K562 (cell line): ENCODE measurements at places on chromosomes 6 and 20.

- no peak for DNase-seq
Measured at GRCh38 chr6:25007269-25007699, 71.5 kb upstream of the RIPOR2 start.

- no peak for DNase-seq
Measured at GRCh38 chr6:133835901-133836300, 53.0 kb upstream of the TCF21 start.

GRCh38 chr20:3740615-3741301 lies 8.3 kb downstream of the HSPA12B start:
- no peak for DNase-seq

DNA sequence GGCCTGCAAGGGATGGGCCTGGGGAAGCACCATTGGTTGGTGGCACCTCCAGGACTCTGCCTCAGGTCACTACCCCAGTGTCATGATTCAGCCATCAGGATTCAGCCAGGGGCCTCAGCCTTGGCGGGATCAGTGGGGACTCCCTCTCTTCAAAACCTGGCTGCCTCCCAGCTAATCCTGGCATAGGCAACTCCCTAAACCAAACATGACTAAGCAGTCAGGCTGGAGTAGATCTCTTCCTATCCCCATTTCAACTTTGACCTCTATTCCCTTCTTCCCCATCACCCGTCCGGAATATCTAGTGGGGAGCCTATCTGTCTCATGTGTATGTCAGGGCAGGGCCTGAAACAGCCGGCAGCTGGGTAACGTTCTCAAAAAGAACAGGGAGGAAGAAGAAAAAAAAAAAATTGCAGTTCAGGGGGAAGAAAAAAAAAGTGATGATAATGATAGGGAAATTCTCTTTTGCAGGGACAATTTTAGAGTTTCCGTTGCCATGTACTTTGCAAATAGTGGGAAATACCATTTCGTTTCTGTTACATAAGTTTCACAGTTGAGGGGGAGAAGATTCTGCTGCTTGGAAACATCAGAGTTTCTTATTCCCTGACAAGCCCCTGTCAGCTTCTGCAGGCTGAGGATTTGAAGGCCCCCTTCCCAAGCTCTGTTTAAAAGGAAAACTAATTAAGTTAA lies 4.1 kb upstream of the PREX1 start:
- DNase-seq: peak; percentile 52

- DNase-seq: no peak
Measured at GRCh38 chr6:81138236-81138635, 614.2 kb downstream of the TENT5A start.

GRCh38 chr6:14883921-14884320 lies 361.9 kb upstream of the JARID2 start:
- DNase-seq: peak; percentile 41

DNA sequence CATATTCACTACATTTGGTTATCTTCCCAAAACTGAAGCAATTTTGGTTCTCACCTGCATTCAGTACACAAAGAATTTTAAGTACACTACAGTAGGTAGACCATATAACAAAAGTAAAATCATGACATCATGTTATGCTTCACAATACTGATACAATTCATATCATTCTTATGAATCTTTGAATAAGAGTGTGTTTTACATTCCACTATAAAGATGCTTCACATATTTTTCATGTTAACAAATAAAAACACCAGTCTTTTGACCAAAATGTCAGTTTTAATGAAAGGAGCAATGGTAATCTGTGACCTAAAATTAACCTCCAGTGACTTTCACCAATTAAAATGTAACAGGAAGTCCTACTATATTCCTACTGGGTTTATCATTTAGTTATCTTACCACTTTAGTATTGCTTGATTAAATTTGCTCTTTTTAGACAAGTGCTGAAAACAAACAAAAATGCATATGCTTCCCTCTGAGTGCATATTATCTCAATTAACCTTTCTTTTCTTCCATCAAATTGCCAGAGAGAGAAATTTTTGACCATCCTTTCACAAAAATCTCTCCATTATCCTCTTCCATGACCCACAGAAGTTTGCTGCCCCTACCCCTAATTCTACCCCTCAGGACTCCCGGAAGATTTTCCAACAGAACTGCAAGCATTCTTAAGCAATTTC lies 49.3 kb downstream of the PHIP start:
- DNase-seq: no peak

DNA sequence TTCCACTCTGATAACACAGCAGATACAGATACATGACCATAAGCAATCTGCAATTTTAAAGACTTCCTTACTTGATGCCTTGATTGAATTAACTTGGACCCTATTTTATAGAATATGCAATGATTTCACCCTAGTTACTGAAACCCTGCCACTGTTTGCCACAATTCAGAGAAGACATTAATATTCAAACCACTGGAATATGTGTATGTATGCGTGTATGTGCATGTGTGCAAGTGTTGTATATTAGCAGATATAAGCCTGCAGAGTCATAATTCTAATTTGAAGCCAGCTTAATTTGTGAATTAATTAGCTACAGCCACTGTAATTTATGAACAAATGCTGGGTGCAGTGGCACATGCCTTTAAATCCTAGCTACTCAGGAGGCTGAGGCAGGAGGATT lies 9.3 kb downstream of the VNN2 start:
- no peak for DNase-seq

DNA sequence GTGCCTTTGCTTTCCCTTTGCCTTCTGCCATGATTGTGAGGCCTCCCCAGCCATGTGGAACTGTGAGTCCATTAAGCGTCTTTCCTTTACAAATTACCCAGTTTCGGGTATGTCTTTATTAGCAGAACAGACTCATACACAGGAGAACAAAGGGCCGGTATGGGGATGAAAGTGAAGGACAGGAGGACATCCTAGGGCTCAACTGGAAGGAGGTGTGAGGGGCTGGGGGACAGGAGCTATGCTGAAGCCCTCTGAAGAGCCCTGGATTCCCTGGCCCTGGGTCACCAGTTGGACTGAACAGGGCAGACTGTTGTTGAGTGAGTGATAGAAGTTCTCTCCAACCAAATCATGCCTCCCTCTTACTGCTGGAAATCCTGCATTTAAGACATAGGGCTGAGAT lies 105.8 kb downstream of the SCML4 start:
- DNase-seq: no peak

DNA sequence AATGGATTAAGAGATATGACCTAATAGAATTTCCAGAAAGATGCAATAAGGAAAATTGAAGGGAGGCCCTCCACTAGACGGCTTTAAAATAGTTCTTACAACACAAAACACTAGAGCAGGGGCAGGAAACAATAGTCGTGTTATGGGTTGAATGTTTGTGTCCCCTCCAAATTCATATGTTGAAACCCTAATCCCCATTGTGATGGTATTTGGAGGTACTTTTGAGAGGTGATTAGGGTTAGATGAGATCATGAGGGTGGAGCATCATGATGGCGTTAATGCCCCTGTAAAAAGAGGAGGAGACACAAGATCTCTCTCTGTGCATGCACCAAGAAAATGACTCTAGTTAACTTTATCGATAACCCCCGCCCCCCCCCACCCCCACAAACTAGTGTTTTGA lies 104.0 kb upstream of the HMGN3 start:
- DNase-seq: no peak

GRCh38 chr6:1390133-1390945 lies 963 bp downstream of the FOXF2 start:
- DNase-seq: no peak

DNA sequence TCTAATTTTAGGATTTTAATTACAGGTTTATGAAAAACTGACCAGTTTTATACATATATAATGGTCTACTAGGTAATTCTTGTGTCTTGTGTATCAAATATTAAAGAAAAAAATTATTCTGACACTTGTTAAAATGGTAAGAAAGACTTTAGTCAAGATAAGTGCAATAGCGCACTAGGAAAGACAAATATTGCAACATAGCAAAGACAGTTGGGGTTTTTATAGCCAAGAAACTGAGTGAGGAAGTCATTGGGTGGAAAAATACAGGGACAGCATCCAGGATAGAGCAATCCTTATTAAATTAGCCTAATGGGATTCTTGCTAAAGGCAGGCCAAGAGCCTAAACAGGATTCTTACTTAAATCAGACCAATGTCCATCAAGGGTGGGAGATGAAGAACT lies 71.1 kb downstream of the ROS1 start:
- no peak for DNase-seq
